ENCODE measurements at places on chromosomes 13 and 19.

DNA sequence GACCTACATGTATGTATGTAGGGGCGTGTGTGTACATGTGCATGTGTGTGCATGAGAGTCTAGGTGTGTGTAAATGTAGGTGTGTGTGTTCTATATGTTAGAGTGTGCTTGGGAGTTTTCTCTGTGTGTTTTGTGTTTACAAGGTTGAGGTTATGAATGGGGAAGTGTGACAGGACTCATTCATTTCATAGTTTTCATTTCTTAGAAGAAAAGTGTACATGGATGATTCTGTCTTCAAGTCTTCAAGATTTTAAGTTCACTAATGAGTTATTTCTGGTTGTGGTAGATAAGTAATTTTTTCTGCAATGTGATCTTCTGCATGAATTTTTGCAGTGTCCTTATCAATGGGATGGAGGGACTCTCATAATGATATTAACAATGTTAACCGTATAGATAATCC lies 118.2 kb upstream of the SLC10A2 start:
- no peak for DNase-seq

- peak; percentile 74 for DNase-seq
These were observed 2.1 kb upstream of the PCDH8 start for GRCh38 chr13:52850396-52851136.

DNA sequence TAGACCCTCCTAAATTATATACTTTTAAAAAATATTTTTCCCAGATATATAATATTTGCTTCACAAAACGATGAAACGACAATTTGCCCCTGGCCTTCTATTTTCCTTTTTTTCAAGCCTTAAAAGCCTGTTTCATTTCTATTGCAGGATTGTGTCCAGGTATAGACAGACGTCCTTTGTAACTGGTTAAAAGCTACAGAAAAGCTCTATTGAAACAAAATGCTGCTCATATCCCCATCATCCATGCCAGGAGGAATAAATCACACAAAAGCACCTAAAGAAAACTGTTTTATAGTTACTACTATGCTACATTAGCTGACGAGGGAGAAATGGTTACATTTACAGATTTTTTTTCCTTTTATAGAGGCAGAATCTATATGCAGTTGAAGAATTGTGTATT lies 765.1 kb downstream of the DIAPH3 start:
- no peak for DNase-seq

DNA sequence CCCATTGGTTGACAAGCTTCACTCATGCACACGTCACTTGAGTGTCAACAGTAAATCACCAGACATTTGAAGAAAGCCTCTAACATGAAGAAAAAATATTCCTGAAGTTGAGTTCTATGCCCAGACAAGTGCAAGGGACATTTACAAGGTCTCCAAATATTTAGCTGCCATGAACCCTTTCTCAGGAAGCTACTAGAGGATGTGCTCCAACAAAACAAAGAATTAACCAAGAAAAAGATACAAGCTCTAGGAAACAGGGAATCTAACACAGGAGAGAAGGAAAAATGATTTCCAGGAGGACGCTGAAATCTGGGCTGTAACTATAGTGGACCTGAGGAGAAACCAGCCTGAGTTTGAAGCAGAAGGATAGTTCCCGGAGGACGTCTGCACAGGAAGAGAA lies 45.7 kb upstream of the KATNAL1 start:
- no peak for DNase-seq

- peak; percentile 48 for DNase-seq
These were observed 9.0 kb downstream of the LSM14A start for GRCh38 chr19:34181111-34181864.

GRCh38 chr13:109172136-109172535 lies 542.7 kb downstream of the MYO16 start:
- no peak for DNase-seq

- no peak for DNase-seq
These were observed 75.5 kb downstream of the TNFSF13B start for GRCh38 chr13:108345016-108345415.

- no peak for DNase-seq
These were observed 18.7 kb upstream of the TINCR start for GRCh38 chr19:5586300-5587070.

- no peak for DNase-seq
These were observed 24.6 kb downstream of the CCNE1 start for GRCh38 chr19:29836409-29836825.

DNA sequence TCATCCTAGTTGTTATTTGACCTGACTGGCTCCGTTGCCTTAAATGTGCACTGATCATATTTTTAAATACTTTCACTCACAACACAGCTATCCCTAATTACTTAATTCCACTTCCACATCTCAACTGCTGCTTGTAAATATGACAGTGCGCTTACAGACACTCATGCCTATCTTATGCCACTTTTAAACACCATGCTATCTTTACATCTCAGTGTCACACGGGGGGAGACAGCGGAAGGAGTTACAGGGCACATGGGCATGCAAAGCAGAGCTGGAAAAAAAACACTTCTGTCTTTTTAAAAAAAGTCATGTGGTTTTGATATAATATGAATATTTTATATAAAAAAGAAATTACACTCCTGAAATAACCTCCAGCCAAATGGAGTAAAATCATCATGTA lies 44.1 kb downstream of the SMAD9 start:
- DNase-seq: no peak

- no peak for DNase-seq
These were observed 2237.8 kb downstream of the PCDH9 start for GRCh38 chr13:64992314-64992713.

DNA sequence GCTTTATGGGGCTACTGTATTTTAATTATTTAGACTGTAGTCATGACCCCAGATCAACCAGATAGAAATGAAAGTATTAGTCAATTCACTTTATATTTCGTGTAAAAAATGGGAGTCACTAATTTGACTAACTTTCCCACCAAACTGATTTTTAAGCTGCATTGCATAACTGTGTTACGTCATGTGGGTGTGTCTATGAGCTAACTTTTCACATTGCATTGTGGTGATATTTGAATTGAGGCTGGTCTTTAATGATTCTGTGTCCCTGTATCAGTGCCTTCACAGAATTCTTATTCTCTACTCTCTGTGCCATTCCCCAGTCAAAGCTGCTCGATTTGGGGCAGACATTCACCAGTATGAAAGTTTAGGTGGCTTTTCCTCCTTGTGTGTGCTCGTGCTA lies 172.7 kb upstream of the MAB21L1 start:
- DNase-seq: no peak

- DNase-seq: no peak
These were observed 141.6 kb upstream of the SOX1 start for GRCh38 chr13:111925146-111925875.

GRCh38 chr13:114041493-114041892 lies 67.6 kb upstream of the C13orf46 start:
- no peak for DNase-seq

DNA sequence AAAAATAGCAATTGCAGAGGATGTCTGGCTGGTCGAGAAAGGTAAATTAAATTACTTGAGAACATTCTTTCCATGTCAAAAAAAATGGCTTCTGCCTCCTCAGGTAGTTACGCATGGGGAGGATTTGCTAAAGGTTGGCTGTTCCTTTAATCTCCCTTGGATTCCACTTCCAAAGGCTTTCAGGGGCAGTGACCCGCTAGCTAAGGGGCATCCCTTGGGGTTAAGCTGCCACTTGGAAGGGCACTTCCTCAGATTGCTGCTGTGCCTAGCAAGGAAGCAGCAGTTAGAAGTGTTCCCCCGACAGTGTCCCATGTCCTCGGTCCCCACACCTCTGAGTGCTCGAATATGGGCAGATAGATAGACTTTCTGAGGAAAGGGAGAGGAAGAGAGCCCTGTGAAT lies 108.5 kb downstream of the RGCC start:
- no peak for DNase-seq

DNA sequence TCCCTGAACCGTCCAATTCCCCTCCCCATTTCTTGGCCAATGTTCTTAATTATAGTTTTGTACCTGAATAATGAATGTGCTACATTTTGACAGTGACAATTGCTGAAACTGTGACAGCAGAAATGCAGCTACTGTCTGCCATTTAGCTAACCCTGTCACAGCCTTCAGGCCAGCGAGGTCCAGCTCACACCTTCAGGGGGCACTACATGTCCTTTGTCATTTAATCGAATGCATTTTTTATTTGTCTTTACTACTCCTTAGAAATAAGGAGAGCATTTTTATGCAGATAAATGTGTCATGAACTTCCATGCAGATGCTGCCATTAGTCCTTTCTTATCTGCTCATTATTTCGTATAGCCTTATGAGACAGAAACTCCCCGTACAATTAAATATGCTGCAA lies 159.9 kb downstream of the MZT1 start:
- no peak for DNase-seq

GRCh38 chr13:28872427-28873176 lies 52.5 kb downstream of the MTUS2 start:
- peak; percentile 70 for DNase-seq

DNA sequence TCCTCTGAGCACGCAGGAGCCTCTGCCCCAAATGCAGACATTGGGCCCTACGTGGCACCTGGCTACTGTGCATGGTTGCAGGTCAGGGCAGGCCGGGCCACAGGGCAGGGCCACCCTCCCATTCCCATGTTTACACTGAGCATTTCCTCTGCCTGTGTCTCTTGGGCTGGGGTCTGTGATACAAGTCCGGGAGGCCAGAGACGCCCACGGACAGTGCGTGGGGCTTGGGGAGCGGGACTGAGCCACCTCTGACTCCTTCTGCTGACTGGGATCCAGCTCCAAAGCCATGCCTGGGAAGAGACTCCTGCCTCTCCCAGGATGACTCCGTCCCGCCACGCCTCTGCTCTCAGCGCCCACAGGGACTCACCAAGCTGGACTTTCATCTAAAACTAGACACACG lies 18.8 kb downstream of the GAS6 start:
- no peak for DNase-seq

DNA sequence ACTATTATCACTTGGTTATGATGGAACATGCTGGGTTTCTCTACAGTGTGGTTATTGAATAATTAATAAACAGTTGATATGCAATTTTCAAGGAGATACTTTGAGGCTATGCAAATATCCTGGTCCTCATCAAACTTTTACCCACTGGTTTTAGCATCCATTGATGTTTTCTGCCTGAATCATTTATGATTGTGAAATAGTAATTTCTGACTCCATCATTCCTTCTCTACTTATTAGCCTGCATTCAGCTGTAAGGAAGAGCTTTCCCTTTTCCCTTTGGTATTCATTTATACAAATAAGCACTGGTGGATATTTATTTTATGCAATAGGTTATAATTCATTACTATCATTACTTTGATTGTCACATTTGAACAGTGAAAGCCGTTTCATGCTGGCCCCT lies 13.9 kb upstream of the DNAJC15 start:
- no peak for DNase-seq

DNA sequence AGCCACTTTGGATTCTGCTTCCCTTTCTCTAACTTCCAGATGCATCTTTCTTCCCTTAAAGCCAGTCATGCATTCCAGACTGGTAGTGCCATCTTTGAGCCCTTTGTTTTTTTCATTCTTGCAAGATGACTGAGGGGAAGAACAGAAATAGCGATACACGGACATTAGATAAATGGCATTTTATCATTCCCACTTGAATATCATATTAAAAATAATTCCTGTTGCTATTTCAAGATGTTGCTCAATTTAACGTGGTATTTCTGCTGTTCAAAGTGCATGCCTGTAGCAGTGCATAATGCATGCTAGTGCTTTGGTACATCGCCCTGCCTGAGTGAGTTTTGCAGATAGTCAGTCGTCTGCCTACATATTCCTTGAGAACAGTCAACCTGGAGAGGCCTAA lies 140.6 kb upstream of the FRY start:
- DNase-seq: no peak

DNA sequence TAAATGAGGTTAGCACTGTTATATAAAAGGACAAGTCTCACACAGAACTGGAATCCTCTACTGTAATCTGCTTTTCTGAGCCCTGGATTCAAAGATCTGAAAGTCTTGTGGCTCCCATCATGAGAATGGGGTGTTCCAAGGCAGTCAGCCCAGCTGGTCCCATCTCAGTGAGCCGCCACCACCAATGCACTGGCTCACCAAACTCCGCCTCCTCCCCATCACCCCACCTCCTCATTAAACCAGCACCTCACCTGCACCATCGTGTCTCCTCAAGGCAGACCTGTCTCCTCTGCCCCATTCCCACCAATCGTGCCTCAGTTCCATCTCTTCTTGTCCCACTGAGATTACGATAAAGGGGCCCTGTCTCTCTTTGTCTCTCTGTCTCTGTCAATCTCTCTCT lies 166.7 kb downstream of the USP12 start:
- no peak for DNase-seq

GRCh38 chr19:16363133-16363851 lies 38.7 kb downstream of the KLF2 start:
- no peak for DNase-seq

GRCh38 chr13:71148396-71148795 lies 718.6 kb downstream of the DACH1 start:
- DNase-seq: no peak

GRCh38 chr19:17526922-17527321 lies 15.5 kb downstream of the PGLS start:
- no peak for DNase-seq
